ENCODE measurements at places on chromosomes 11 and 22. TPM values are rescaled to one million over a fixed set of nuclear protein-coding genes. Genes with fewer than 3 reads are reported as not detected.

The OR52H1 gene
- total RNA-seq = not detected

The ART1 gene
- total RNA-seq = not detected

The SLC29A2 gene
- total RNA-seq = 32.0 TPM

The LGALS12 gene
- total RNA-seq = not detected

The CLDN5 gene
- not detected for total RNA-seq

The PATE2 gene
- not detected for total RNA-seq

The GTSE1 gene
- total RNA-seq = 54.4 TPM

The MIAT gene
- total RNA-seq = 0.41 TPM

The TMEM86A gene
- 0.25 TPM for total RNA-seq

The KCNQ1 gene
- 1.0 TPM for total RNA-seq

The OR5P2 gene
- total RNA-seq = not detected

The ST14 gene
- total RNA-seq = 298 TPM

The TRIOBP gene
- 30.7 TPM for total RNA-seq

Measured in Caco-2 (cell line).